HCT116 (cell line): ENCODE measurements at places on chromosomes 6 and 20.

GRCh38 chr20:63769891-63770474, 30.4 kb downstream of the SLC2A4RG start:
- DNase-seq = no peak

- no peak for DNase-seq
These were observed 169.0 kb downstream of the QKI start for GRCh38 chr6:163583558-163583957.

- DNase-seq = no peak
These were observed 106.7 kb downstream of the ADGRB3 start for GRCh38 chr6:68741501-68742386.

- DNase-seq = no peak
These were observed 6.1 kb downstream of the PRDM13 start for GRCh38 chr6:99612551-99613408.

DNA sequence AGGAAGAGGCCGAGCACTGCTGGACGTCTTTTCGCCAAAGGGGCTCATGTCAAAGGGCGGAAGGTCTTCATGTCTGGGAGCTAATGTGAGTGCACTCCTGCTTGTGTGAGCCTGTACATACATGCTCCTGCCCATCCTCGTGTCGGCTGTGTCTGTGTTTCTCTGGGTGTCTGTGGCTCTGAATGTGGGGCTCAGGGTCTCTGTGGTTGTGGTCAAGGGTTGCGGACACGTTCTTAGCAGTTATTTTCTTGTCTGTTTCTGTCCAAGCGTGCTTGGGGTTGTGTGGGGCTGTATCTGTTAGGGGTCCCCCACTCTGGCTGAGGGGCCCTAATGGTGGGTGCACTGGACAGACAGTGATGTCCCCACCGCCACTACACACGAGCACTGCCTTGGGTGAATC, 2.9 kb downstream of the AVP start:
- DNase-seq = no peak

DNA sequence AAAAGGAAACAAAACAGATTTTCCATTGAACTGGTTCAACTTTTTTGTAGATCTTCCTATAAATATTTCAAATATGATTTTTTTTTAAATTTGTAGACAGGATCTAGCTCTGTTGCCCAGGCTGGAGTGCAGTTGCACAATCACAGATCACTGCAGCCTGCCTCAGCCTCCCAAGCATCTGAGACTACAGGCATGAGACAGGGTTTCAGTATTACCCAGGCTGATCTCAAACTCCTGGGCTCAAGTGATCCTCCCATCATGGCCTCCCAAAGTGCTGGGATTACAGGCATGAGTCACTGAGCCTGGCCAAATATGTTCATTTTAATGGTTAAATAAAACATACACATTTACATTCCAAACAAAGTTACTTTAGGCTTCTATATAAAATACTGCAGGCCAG, 33.6 kb downstream of the SAMHD1 start:
- no peak for DNase-seq

- DNase-seq = no peak
These were observed 122.3 kb downstream of the KIF6 start for GRCh38 chr6:39602601-39603519.

- no peak for DNase-seq
These were observed 228.0 kb downstream of the ZNF217 start for GRCh38 chr20:53365539-53366075.
